Tongue (tissue), 3 donors: ENCODE measurements at places on chromosomes 7 and 10. TPM values are rescaled to one million over a fixed set of nuclear protein-coding genes. Genes with fewer than 3 reads are reported as not detected.

DNA sequence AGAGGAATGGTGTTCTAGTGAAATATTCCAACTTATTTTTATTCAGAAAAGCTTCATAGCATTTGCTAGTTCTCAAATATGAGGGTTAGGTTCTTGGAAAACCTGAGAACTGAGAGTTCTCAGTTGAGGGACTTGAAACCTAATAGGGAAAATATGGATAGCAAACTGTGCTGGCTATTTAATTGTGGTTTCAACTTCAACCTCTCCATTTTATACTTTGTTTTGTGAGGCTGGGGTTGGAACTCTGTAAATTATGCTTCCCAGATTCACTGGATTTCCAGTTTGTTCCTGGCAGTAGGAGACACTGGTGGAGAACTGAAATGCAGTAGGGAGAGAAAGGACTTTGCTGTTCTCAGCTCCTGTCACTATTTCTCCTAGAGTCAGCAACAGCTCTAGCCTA, 52.7 kb downstream of the CDK14 start:
- no peak for DNase-seq

TMEM176A gene
- total RNA-seq, result 13.6 TPM

CREM gene
- total RNA-seq, result 67.6 TPM

KIAA1549 gene
- 5.8 TPM for total RNA-seq

RTKN2 gene
- 8.1 TPM for total RNA-seq

DNA sequence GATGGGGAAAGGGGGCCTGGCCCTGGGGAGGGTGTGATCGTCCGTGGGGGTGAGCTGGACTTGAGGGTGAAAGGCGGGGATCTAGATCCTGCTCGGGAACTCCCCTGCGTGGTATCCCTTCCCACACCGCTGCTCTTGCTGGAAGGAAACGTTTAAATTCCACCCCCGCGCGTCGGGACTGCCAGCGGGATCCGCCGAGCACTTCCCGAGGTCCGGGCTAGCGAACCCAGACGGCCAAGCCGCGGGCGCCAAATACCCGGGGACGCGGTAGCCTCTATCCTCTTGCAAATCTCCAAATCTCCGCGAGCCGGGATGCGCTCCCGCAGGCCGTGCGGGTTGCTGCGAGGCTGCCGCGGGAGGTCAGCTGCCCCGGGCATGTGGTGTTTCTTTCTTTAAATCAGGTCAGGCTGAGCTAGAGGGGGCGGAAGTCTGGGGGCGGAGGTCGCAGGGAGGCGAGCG, 904 bp downstream of the NPTX2 start:
- no peak for DNase-seq

TWIST1 gene
- total RNA-seq, result 16.4 TPM

CTTNBP2 gene
- total RNA-seq, result 13.1 TPM

DNA sequence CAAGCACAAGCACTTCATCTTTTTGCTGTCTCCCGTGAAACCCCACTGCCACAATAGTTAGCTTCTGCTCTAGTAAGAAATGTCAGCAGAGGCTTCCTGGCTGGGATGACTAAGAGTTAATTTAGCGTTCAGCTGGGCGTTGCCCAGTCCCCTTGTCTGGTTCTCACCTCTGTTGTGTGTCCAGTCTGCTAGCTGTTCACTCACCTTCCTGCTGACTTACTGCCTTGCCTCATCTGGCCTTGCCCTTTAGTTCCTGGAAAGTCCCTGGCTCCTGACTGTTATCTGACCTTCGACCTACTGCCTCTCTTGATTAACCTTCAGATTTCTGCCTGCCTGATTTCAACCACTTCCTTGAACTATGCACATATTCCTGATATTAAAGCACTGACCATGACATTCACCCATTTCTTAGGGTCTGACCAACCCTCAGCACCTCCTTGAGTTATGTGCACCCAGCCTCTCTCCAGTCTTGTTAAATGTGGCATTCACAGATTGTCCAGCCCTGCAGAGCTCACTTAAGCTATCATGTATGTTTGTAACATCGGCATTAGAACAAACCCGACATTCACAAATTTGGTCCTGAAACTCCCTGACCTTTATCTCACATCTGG, 30.3 kb downstream of the C7orf33 start:
- no peak for DNase-seq
